Gastrocnemius medialis (tissue), 4 donors: ENCODE measurements at places on chromosomes 6 and 20.

- no peak for DNase-seq
Observed at GRCh38 chr6:164640956-164641355, 668.4 kb downstream of the C6orf118 start.

GRCh38 chr20:53739799-53740785 lies 146.5 kb upstream of the ZNF217 start:
- no peak for DNase-seq

DNA sequence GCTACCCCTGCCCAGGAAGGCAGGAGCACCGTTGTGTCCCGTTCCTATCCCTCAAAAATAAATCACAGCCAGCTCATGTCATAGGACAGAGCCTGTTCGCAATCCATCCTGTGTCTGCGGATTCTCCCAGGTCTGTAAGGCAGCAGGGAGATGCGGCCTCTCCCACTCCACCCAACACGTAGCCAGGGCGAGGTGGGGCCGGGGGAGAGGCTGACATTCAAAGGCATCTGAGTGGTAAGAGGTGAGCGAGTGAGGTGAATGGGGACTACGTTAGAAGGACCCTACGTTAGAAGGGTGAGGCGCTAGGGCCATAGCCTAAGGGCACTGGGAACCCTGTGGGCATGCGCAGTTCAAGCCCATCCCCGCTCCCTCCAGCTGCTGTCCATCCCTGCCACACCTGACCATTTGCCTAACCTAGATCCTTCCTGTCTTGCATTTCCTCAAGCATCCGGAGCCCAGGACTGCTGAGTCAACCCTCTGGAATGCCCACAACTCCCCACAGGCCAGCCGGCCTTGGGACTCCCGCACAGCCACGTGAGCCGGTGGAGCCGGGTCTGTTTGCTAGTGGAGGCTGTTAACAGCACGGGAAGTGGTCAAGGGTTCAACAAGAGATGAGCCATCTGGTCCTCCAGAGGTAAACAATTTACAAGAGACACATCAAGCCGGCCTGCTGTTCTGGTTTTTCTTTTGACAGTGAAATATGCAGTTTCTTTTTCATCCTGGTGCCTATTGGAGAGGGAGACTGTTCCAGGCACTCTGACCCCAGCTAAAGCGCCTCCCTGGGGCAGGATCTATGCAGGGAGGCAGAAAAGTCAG lies 45.9 kb downstream of the RIPOR3 start:
- DNase-seq: peak; percentile 67

DNA sequence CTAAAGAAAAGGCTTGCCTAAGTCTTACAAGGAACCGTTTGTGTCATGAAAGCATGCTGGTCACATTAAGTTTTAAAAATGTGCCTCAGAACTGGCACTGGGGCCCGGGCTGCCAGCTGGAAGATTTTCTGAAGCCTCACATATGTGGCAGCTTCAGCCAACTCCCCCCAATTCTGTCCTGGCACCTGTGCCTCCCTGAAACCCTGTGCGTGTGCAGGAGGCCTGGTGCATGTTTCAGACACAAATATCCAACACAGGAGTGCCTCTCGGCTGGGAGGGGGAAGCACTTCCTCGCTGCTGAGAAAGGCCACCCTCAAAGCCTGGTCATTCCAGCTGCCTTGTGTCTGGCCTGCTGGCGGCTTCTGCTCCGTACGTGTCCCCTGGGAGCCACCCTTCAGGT lies 188.5 kb upstream of the SNX9 start:
- DNase-seq: no peak

DNA sequence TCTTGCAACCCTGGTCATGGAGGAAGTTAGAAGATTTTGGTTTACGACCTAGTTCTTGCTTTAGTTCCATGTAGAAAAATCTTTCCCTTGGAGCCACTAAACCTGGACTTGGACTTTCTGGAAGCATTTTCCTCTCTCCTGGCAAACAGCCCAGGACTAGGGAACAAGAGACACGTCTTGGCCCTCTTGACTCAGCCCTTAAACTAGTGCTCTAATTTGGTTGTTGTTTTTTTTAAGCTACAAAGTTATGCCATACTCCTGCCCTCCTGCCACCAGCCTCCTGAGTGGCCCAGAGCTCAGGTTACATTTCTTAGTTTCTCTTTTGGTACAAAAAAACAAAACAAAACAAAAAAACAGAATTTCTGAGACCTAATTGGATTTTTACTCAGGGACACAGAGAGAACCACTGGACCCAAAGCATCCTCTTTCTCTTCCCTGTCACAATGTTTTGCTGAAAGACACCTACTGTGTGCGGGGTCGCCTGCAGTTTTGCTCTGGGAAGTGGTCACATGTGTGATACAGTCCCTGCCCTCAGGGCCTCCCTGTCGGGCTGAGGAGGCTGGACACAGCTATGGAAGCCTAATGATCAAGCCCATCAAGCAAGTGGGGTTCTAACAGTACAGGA lies 32.3 kb upstream of the SCUBE3 start:
- peak; percentile 15 for DNase-seq

DNA sequence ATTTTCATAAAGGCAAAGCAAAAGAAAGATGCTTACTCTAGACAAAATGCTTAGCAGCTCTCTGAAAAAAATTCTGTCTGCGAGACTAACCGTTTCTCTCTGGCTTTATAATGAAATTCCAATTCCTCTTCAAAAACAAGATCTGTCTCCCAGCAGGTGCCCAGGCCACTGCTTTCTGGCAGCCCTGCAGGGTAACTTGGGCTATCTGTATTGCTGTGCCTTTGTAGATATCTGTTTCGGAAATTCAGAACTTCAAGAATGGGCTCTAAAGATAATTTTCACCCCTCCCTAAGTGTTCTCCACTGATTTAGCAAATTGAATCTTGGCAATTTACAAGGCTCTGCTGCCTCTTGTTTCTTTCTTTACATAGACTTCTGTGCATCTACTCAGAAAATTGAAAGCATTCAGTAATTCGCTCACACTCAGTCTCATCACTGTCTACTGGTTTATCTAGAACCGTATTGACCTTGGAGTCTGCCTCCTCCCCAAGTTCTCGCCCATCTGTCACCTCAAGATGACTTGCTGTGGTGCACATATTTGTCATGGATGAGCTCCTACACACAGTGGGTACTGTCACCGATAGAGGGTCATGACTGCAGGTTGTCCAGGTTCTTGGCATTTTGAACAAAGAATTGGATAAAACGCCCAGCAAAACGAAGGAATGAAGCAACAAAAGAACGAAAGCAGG lies 26.4 kb upstream of the FABP7 start:
- no peak for DNase-seq

- no peak for DNase-seq
Observed at GRCh38 chr20:2626853-2627541, 25.4 kb upstream of the NOP56 start.

DNA sequence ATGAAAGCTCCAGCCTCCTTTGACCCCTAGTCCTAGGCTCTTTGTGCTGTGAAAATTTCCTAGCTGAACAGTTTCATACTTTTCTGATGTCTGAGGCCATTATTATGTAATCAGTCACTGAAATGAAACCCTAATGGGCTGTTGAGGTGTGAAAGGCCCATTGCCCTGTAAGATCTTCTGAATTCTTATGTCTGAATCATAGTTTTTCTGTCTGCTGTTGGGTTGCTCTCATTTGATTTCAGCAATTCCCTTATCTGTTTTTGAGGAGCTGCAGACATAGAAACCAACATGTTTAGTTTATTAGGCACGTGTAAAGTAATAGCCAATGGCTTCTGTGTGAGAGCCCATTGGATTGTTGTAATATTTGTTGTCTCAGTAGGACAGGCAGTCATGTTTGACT lies 118.1 kb downstream of the EYA4 start:
- DNase-seq: no peak

- no peak for DNase-seq
Observed at GRCh38 chr6:90581146-90581545, 5.7 kb downstream of the MAP3K7 start.

GRCh38 chr6:129191235-129191634 lies 308.3 kb downstream of the LAMA2 start:
- no peak for DNase-seq

DNA sequence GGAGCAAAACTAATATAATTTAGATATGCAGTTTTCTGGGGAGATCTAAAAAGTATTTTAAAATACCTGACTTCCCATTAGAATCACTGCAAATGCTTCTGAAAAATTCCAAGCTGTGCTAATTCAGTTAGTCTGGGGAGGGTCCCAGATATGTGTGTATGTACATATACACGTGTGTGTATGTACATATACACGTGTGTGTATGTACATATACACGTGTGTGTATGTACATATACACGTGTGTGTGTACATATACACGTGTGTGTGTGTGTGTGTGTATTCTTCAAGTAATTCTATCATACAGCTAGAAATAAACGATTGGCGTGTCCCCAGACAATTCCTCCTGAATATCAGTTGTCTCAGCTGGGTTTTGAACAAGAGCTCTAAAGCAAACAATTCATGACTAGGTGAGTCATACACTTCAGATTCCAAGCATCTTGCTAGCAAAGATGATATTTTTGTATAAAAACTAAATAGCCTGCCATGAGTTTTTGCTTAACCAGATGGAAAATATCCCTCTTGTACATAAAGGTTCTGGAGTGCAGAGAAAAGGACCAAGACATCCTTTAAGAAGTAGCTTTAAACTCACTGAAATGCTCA lies 58.2 kb downstream of the SPACA1 start:
- DNase-seq: no peak

DNA sequence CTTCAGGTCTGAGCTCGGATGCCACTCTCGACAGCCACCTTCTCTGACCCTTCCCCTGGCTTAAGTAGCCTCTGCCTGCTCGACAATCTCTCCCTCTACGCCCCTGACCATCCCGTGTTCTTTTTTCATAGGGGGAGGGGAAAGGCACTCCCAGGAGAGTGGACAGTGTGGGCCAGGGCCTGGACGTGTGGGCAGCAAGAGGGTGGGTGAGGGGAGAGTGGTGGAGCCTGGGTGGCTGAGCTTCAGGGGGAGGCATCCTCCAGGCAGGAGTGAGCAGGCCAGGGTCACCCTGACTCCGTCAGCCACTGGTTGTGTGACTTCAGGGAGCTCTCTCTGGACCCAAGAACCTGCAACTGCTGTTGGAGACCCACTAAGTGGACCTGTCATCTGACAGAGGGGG lies 92.7 kb downstream of the CEBPB start:
- DNase-seq: no peak

DNA sequence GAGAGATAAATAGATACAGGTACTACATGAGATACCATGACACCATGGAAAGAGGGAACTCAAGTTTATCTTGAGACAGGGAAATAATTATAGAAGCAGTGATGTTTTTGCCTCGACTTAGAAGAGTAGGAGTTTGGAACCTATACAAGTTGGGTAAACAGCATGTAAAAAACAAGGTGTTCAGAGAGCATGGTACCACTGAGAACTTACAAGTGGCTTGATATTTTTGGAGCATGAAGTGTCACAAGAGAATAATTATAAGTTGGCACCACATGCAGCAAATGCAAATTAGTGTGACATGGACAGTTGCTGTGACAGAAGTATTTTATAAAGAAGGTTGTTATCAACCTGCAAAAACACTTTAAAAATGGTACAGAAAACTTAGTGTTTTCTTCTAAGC lies 47.1 kb upstream of the SCAF8 start:
- DNase-seq: no peak

DNA sequence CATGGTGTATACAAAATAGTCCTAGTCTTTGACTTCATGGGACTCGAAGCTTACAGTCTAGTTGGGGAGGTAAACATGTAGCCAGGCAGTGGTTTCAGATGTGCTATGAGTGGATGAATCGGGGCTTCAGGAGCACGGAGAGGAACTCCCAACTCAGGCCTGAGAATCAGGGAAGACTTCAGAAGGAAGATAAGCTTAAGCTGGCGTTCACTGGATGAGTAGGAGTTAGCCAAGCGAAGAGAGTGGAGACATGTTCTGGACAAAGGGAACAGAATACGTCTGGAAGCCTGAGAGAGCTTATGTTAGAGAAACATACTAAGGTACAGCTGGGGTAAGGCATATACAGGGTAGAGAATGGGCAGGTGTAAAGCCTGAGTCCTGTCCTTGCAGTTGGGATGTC lies 8.8 kb downstream of the CARMIL1 start:
- no peak for DNase-seq

DNA sequence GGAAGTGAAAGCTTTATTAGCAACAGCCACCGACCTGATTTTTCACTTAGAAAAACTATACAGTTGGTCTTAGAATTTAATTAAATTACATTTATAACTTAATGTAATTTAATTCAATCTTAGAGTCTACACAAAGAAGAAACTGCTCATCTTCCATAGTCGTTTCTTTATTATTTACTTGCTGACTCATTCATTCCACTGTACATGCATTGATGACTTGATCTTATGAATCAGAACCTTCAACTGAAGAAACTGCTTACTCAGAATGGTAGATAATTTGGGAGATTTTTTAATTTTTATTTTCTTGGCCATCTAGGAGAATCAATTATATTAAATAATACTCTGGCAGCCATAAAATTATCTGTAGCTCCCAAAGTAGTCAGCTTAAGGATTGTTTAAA lies 1021.6 kb upstream of the FLRT3 start:
- DNase-seq: no peak
